A549 treated with AZD2906 at 1 μM for 4 hours (cell line): ENCODE measurements at places on chromosomes 4 and X. TPM values are rescaled to one million over a fixed set of nuclear protein-coding genes. Genes with fewer than 3 reads are reported as not detected.

The TMPRSS11F gene
- total RNA-seq = not detected in 5 replicates

The BEND4 gene
- total RNA-seq = 0.01 to 0.05 TPM (median 0.03 TPM) in 4 of 5 replicates, not detected in the other

The RLIM gene
- 11.9 to 19.5 TPM (median 14.6 TPM) in 5 replicates for total RNA-seq

The VCX3A gene
- 0.16 TPM in 1 of 5 replicates, not detected in the others for total RNA-seq

The GAB3 gene
- 0.56 to 0.77 TPM (median 0.66 TPM) in 5 replicates for total RNA-seq

The CFI gene
- total RNA-seq = 0.55 to 0.95 TPM (median 0.84 TPM) in 5 replicates
